ENCODE measurements at places on chromosomes 5 and 9. TPM values are rescaled to one million over a fixed set of nuclear protein-coding genes. Genes with fewer than 3 reads are reported as not detected.

DNA sequence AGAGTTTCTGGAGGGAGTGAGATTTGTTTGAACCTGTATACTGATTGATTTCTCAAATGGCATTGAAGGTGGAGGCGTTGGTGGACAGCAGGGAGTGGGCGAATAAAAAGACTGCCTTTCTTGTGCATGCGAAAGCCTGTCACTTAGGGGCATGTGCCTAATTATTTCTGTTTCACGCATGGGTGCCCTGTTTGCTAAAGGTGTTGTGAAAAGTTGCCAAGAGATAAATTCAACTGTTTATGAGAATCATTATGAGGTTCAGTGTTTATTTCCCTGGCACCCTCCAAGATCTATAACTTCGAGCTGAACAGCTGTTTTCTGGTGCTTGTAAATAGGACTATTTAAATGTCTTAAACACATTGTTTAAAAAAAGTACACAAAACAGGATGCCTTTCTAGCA lies 67.4 kb upstream of the DMRTA1 start:
- H3K36me3 ChIP-seq = no peaks in the 10 kb centered on the region
- H3K4me1 ChIP-seq = no peaks in the 10 kb centered on the region
- H3K27me3 ChIP-seq = no peaks in the 10 kb centered on the region
- no peak for DNase-seq

- H3K4me3 ChIP-seq = no peak overlapping the region
- peaks cover 2% of the 10 kb centered on the region for H3K4me1 ChIP-seq
- H3K27me3 ChIP-seq = no peaks in the 10 kb centered on the region
- H3K36me3 ChIP-seq = peaks cover 4% of the 10 kb centered on the region
- peak; percentile 52 for DNase-seq
- peak overlapping the region; percentile 15 for H3K27ac ChIP-seq
Measured at GRCh38 chr9:112288029-112288428, 45.4 kb downstream of the PTBP3 start.

CBY3 gene
- total RNA-seq = not detected

- DNase-seq = peak; percentile 36
- no peak overlapping the region for H3K4me3 ChIP-seq
- H3K4me1 ChIP-seq = no peaks in the 10 kb centered on the region
- H3K27me3 ChIP-seq = no peaks in the 10 kb centered on the region
- no peak overlapping the region for H3K27ac ChIP-seq
Measured at GRCh38 chr9:75039009-75039408, 10.9 kb upstream of the CARNMT1 start.

TAF1L gene
- total RNA-seq = under 0.01 TPM

GRCh38 chr9:114300153-114300845 lies 22.6 kb upstream of the ORM1 start:
- no peaks in the 10 kb centered on the region for H3K27me3 ChIP-seq
- no peak for DNase-seq
- H3K27ac ChIP-seq = no peak overlapping the region
- H3K4me3 ChIP-seq = no peak overlapping the region
- no peaks in the 10 kb centered on the region for H3K4me1 ChIP-seq

GRCh38 chr9:112531666-112532282 lies 45.1 kb downstream of the KIAA1958 start:
- no peaks in the 10 kb centered on the region for H3K4me1 ChIP-seq
- H3K27ac ChIP-seq = no peak overlapping the region
- H3K27me3 ChIP-seq = no peaks in the 10 kb centered on the region
- no peak for DNase-seq

GRCh38 chr5:115398719-115399118 lies 102.3 kb upstream of the CCDC112 start:
- no peaks in the 10 kb centered on the region for H3K36me3 ChIP-seq
- no peaks in the 10 kb centered on the region for H3K27me3 ChIP-seq
- no peak overlapping the region for H3K4me3 ChIP-seq
- no peak overlapping the region for H3K27ac ChIP-seq
- no peaks in the 10 kb centered on the region for H3K4me1 ChIP-seq
- no peak for DNase-seq

GABRA6 gene
- not detected for total RNA-seq
